ENCODE measurements at places on chromosomes 1 and 21.

DNA sequence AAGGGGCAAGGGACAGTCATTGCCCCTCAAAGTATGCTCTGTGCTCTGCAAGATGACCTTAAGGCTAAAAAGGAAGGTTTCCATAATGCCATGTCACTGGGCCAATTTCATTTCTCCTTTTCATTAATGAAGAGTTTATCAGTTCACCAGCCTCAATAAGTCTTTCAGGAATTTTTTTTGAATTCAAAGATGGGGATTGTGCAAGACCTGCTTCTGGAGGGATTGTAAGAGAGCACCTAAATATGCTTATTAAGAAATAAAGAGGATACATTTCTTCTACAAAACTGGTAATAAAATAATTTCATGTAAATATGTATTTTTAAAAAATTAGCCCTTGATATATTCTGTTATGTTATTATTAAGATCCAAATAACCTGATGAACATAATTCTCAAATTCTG lies 86.8 kb upstream of the RGS4 start:
- DNase-seq: no peak

DNA sequence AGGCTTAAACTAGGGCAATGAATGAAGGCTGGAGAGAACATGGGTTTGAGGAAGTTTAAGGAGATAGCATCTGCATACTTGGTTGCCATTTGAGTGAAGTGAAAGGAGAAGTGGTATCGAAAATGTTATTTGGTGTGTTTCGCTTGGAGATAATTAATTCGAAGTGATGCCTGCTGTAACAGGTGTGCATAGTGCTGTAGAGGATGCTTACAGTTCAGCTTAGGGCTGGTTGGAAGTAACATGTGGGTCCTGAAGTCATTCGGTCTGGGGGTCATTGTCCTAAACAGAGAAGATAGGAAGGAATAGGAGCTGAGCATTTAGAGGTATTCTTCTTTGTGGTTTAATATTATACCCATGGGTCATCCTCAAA lies 301 bp upstream of the NUDT17 start:
- DNase-seq: no peak

GRCh38 chr1:223114871-223115270 lies 28.2 kb downstream of the TLR5 start:
- no peak for DNase-seq

DNA sequence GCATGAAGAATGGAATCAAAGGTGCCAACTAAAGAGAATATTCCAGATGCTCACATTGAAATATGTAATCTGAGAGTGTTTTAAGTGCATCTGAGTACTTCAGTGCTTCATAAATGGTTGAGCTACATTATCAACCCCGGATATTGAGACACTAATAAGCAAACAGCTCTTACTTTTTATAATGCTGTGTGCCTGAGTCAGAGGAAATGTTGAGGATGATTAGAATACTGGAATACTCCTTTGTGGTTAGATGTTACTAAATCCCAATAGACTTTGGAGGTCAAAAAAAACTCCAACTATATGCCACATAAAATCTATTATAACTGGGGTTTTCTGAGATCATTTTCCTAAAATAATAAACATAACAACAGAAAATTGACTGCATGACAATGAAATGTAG lies 12.5 kb upstream of the KCNA3 start:
- DNase-seq: no peak

DNA sequence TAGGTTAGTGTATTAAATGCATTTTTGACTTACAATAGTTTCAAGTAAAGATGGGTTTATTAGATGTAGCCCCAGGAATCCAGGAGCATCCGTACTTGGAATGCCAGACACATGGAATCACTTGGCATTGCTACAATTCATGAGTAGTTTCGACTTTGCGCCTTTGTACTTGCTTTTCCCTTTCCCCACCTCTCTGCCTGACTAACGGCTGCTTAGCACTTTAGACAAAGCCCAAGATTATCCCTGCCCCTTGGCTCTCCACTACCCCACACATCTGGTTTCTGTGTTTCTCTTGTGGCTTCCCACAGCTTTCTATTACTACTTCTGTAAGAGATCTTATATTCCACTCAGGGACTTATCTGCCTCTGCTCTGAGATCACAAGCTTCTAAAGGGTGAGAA lies 397.7 kb upstream of the POU3F1 start:
- DNase-seq: no peak

DNA sequence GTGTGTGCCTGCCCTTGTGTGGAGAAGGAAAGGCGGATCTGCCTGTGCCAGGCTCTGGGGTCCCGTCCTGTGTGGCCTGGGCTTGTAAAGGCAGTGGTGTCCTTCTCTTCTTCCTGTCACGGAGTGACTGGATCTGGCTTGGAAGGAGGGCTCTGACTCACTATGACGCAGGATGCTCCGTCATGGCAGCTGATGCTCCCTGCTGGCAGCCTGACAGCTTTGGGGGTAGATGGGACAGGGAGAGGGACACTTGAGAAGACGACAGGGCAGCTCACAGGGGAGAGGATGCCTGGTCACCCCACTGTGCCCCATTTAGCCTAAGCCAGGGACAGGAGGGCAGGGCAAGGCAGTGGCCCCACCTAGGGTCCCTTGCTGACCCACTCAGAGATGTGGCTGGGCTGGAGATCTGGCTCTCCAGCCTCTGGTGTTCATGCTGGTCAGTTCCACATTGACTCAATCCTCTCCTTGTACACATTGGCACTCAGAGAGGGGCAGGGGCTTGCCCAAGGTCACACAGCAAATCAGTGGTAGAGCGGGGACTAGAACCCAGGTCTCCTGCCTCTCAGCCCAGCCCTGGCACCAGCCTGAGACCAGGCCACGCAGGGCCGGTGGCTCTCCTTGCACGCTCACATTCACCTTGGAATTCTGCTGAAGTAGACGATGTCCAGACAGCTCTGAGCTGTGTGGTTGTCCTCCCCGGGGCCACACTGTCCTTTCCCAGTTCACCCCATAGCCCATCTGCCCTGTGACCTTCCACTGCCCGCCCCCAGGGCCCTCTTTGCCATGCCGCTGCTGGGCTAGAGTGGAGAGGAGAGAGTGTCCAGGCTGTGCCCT lies 2.8 kb upstream of the FAM131C start:
- no peak for DNase-seq

GRCh38 chr1:224737353-224737727 lies 121.2 kb downstream of the CNIH3 start:
- no peak for DNase-seq

GRCh38 chr1:208513799-208514198 lies 269.6 kb upstream of the PLXNA2 start:
- no peak for DNase-seq

GRCh38 chr1:208279826-208280588 lies 35.8 kb upstream of the PLXNA2 start:
- DNase-seq: no peak

All from CD4-positive, alpha-beta T cell treated with Interferon gamma for 1 hour (primary cell).